GM10248 (cell line): ENCODE measurements at places on chromosomes 1 and 21.

GRCh38 chr1:156851779-156852417 is 7.0 kb downstream of the INSRR start:
- no peak for DNase-seq

- no peak for DNase-seq
Measured at GRCh38 chr1:167512046-167512654, 6.2 kb downstream of the CD247 start.

GRCh38 chr1:162055062-162055461 is 14.4 kb upstream of the NOS1AP start:
- no peak for DNase-seq

DNA sequence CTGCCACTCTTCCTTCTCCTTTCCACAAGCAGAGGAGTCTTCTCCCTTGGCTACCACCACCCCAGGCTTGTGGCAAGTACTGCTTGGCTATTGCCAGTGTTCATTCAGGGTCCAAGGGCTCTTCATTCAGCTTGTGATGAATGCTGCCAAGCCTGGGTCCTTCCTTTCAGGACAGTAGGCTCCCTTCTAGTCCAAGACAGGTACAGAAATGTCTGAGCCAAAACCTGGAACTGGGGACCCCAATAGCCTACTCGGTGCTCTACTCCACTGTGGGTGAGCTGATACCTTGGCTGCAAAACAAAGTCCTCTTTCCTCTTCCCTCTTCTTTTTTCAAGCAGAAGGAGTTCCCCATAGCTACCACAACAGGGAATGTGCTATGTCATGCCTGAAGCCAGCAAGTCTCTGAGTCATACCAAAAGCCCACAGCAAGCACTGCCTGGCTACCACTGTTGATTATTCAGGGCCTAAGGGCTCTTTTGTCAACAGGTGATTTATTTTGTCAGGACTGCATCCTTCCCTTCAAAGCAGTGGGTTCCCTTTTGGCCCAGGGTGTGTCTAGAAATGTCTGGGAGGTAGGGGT is 268.9 kb downstream of the HHAT start:
- no peak for DNase-seq

DNA sequence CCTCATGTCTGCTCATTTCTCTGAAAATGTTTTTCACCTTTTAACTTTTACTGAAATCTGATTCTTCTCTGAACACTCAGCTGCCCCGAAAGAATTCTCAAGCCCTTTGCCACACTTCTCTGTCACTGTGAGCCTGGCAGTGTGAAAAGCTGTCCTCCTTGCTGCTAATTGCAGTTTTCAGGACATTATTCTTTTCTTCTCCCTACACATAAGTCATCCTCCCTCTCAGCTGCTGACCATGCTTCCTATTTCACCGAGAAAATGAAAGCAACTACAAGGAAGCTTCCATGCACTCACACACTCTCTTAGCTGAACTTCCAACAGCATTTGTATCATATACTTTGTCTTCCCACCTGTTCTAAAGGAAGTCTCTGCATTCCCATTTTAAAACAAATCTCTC is 15.8 kb downstream of the OLFM3 start:
- no peak for DNase-seq

DNA sequence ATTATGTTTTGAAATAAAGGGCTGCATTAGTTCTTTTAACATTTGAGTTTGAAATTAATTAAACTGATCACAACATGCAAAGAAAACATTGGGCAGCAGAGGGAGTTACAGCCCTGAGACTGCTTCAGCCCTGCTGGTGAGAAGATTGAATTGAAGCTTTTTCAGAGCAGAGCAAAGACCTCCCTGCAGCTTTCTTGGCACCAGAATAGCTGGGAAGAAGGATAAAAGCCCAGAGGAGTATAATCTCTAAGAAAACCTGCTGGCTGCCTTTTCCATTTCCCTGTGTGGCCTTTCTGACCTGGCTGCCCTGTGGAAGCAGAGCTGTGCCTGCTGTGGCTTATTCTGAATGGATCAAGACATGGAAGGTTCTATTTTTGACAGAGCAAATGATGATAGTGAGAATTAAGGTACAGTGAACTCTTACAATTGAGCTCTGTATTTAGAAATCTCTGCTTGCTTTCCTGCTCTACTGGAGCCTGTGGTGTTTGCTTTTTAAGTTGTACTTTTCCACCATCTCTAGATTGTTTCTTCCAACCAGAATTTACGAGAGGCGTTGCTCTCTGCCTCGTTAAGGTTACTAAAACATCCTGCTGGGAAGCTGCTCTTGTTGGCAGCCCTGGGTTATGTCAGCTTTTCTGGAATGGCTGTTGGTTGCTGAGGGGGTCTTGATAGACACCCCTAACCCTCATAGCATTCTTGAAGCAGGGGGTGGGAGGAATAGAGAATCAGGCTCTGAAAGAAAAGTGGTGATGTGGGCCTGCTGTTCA is 9.9 kb downstream of the SNRPE start:
- peak; percentile 32 for DNase-seq

GRCh38 chr1:24727501-24728216 is 17.6 kb upstream of the CLIC4 start:
- DNase-seq: peak; percentile 71

- no peak for DNase-seq
Measured at GRCh38 chr1:53987880-53988279, 30.1 kb downstream of the LDLRAD1 start.

- no peak for DNase-seq
Measured at GRCh38 chr1:190476806-190477205, 858 bp downstream of the BRINP3 start.

- DNase-seq: no peak
Measured at GRCh38 chr1:201406831-201407406, 7.8 kb upstream of the LAD1 start.

GRCh38 chr1:222845763-222846162 is 30.9 kb downstream of the DISP1 start:
- no peak for DNase-seq

DNA sequence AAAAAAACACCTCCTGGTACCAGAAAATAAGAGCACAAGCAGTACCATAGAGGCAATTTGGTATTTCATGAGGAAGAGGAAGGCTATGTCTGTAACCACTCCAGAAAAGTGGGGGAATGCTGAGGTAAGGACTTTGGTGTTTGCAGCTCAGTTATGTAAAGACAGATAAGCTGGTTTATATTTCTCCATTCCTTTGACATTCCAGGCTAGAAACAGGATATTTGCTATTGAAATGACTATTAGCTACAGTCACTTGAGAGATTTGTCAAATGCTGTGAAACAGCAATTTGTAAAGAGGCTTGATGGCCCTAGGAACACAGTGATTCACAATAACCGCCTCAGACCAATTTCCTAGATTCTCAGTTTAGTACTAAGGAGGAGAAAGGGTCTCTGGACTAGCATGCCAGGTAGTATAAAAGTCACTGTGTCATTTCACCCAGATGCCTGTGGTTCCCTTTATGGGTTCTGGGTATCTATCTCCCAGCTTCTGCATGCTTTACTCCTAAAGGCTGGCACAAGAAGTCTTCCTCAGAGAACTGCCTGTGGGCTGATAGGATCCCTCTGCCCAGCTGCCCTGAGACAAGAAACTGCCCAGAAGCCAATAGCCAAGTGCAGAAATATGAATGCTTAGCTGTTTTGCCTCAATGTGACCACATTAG is 80.5 kb downstream of the VCAM1 start:
- no peak for DNase-seq

GRCh38 chr1:221444346-221444745 is 297.5 kb downstream of the DUSP10 start:
- no peak for DNase-seq

DNA sequence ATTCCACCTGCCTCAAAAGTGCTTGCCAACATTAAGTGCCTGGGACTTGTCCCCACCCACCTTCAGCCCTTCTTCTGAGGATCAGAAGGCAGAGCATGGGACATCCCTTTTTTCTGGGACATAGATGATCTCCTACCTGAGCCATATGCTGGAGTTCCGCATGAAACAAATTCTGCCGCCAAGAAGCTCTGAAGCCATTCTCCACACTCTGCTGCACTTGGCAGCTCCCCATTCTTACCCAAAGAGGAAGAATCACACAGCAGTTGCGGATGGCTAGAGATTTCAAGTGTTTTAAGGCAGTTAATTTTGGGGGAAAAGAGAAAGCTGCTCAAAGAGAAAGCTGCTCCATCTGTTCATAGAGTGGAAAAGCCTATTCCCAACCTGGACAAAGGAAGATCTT is 197.3 kb upstream of the COA6 start:
- DNase-seq: no peak

- DNase-seq: no peak
Measured at GRCh38 chr1:81834921-81835698, 34.4 kb downstream of the ADGRL2 start.
